ENCODE measurements at places on chromosomes 16 and 17. TPM values are rescaled to one million over a fixed set of nuclear protein-coding genes. Genes with fewer than 3 reads are reported as not detected.

ZNF469 gene
- total RNA-seq = 7.4 TPM

SHMT1 gene
- 12.4 TPM for total RNA-seq

SEPTIN12 gene
- total RNA-seq = not detected

SLC5A10 gene
- not detected for total RNA-seq

GJC1 gene
- total RNA-seq = 7.8 TPM

KRT17 gene
- total RNA-seq = 2.4 TPM

Measured in endothelial cell of coronary artery (primary cell).